HepG2 (cell line): ENCODE measurements at places on chromosomes 4 and X. TPM values are rescaled to one million over a fixed set of nuclear protein-coding genes. Genes with fewer than 3 reads are reported as not detected.
A peak's percentile ranks its signal among the peaks of the same experiment; 100 is the strongest.

Gene MSX1
- total RNA-seq: 13.8 and 14.9 TPM in 2 replicates

Gene LDB2
- total RNA-seq: not detected in 2 replicates

GRCh38 chr4:52015366-52015765 lies 4.8 kb downstream of the LRRC66 start:
- peak; percentile 58 for DNase-seq

GRCh38 chr4:54764476-54764875 lies 106.7 kb downstream of the KIT start:
- DNase-seq: no peak

- DNase-seq: no peak
These were observed 433 bp upstream of the COQ2 start for GRCh38 chr4:83285055-83285407.

DNA sequence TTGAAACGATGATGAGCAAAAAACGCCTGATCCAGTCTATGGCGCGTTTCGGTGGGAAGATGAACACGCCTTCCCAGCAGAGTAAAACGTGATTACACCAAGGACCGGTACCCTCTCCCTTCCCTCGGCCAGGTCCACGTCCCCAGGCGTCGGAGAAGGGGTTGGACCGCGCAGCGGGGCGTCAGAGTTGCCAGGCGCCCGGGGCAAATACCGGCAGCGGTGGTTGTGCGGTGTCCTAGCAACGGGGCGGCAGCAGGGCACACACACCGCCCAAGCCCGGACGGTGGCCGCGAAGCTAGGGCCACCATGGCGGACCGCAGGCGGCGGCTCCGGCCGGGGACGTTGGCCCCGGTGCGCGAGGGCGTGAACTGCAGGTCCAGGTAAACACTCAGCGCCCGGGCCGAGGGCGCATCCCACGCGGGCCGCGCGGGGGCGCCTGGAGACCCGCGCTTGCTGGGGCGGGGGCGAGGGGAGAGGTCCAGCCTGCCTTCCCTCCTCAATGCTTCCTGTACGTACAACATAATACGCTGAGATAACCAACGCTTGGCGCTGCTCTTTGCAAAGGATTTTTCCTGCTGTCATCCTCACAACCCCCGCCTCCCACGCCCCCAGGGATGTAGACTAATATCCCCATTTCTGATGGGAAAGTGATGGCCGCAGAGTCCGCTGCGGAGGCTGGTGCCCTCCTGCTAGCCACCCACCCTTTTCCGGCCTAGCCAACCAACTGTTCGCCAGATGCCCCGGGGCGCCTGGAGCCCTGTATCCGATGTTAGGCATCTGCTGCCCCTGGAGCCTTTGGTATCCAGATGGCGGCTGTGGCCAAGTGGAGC lies at the start of gene FAM47E:
FAM47E (plus strand) TSS at position 281 of the 830 bp plus-strand sequence; CDS start at position 307, 26 bp downstream.
- peak; percentile 57 for DNase-seq

DNA sequence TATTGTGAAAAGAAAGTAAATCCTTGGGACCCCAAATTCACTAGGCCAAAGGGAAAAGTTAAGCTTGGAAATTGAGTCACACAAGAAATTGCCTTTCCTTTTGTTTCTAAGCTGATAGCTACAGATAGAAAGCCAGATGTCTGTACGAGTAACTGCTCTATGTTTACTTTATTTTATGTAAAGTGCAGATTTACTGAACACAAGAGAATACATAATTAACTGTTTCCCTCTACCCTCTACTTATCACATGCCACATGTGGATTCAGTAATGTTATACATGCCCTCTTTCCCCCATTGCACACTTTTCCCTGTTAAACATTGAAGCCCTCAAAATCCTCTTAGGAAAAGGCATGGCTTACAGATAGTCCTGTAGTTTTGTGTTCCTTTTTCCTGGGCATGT lies 16.5 kb upstream of the TDO2 start:
- no peak for DNase-seq

- no peak for DNase-seq
These were observed 543.5 kb downstream of the GABRG1 start for GRCh38 chr4:45580334-45580733.

GRCh38 chr4:170030121-170030520 lies 3.9 kb upstream of the MFAP3L start:
- DNase-seq: no peak

DNA sequence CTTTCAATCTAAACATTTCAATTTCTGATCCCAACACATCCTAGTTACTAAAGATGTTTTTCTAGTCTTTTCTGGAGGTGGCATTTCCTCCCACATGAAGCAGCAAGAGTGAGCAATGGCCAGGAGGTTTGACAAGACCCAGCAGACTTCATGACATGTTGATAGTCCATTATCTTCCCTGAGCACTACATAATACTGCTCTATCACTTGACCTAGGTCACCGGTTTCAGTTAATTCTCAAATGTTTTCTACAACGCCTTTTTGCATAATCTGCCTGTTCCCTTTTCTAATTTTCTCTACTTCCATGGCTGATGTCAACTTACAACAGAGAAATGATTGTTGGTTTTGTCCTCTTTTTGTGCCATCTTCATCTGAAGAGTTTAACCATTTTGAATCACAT lies 62.0 kb upstream of the GPRIN3 start:
- DNase-seq: no peak

DNA sequence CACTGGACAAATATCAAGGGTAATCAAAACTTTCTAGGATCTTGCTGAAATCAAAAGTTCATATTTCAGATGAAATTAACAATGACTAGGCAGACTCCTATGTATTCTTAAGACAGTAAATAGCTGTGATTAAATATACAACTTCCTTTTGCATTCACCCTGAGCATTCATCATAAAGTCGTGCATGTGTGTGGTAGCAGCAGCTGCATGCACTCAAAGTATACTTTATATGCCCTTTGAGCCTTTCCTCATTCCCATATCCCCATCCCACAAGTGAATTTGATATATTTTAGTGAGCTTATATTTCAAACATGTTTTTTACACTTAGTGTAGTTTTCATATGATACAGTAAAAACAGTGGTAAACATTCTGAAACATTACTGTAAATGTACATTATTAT lies 959.0 kb downstream of the C4orf33 start:
- DNase-seq: no peak
